ENCODE measurements at places on chromosomes 5 and 9. TPM values are rescaled to one million over a fixed set of nuclear protein-coding genes. Genes with fewer than 3 reads are reported as not detected.

Gene CBY3
- total RNA-seq, result not detected

Gene PRPF4
- 27.5 TPM for total RNA-seq

GRCh38 chr5:24693609-24694008, 48.8 kb upstream of the CDH10 start:
- DNase-seq, result no peak

DNA sequence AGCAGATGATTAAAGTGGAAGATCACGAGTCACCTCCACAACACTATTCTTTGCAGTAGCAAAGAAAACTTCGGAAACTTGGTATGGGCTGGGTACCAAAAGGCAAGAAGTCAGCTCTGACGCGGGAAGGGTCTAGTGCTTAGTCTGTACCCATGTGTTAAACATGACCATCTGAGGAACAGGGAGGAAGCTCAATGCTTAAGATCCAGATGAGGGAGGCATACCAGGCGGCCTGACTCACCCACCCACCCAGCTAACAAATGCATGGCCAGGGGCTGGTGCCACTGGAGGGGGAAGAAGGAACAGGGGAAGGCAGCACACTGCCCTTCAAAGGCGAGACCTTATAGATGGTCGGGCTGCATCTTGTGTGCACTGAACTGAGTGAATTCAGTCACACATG, 41.8 kb downstream of the CAMSAP1 start:
- DNase-seq, result no peak

DNA sequence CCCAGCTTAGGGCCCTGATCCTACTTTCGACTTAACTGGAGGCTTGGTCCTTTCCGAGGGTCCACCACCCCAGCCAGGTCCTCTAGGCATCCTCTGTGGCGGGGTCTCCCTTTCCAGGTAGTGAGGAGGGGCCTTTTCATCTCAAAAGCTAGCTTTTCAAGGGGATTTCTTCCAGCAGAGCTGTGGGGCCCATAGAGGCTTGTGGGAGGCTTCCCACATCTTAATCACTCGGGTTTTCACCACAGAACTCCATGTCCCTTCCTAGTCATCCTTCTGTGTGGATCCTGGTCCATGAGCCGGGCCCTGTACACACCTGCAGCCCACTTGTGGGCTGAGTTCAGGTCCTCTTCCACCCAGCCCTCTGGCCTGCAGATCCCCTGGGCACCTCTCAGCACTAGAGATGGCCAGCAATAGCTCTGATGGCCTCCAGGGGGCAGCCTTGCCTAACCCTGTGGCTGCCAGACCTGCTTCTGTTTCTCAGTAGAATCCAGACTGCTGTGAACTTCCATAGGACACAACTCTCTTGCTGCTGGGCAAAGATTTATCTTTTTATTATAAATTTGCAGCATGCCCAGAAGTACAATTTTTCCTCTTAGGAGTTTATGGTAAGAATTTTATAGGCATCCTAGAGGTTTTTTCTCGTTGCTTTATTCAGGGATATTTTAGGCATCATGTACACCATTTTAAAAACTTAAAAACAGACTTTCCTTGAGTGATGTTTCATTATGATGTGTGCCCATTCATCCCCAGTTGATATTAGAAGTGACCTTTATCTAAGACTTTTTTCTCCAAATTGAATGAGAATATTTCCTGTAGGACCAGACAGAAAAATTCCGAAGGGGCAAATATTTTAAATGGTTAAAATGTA, 208.9 kb downstream of the TRIO start:
- DNase-seq, result peak; percentile 57

DNA sequence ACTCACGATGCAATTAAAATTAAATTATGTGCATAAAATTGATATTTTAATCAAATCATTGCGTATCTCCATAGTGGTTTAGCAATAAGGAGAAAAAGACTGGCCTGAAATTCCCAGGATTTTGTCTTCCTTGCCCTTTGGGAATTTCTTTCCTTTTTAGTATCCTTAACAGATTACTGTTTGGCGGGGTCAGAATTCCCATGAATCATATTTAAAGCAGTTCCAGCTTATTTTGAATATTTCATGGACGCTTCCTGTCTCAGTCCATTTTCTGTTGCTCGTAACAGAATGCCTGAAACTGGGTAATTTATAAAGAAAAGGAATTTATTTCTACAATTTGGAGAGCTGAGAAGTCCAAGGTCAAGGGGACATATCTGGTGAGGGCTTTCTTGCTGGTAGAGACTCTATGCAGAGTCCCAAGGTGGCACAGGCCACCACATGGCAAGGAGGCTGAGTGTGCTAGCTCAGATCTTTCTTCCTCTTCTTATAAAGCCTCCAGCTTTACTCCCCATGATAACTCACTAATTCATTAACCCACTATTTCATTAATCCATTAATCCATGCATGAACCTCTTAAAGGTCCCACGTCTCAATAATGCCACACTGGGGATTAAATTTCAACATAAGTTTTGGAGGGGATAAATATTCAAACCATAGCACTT, 37.8 kb downstream of the CDH6 start:
- DNase-seq, result no peak

GRCh38 chr5:39578887-39579497, 154.2 kb upstream of the DAB2 start:
- no peak for DNase-seq
